ENCODE measurements at places on chromosomes 2 and 18. TPM values are rescaled to one million over a fixed set of nuclear protein-coding genes. Genes with fewer than 3 reads are reported as not detected.

PLEKHH2 gene
- total RNA-seq: 6.7 TPM

DNA sequence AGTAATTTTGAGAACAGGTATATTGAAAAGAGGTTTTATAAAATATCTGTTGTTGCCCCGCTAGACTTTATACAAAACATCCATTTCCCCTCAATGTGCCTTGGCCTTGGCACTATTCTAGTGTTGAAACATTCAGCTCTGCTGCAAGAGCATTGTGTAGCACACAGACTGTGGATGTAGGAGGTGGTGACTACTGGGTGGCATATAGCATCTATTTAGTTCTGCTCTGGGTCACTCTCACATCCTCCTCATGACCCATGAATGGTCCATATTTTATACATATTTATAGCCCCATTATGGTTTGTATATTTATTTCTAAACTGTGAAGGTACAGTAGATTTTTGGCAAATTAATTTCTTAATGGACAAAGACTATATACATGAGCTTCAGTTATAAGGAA, 1022.0 kb upstream of the CELF4 start:
- H3K27me3 ChIP-seq: no peaks in the 10 kb centered on the region
- H3K36me3 ChIP-seq: no peaks in the 10 kb centered on the region
- peaks cover 4% of the 10 kb centered on the region for H3K4me1 ChIP-seq
- DNase-seq: no peak
- no peak overlapping the region for H3K4me3 ChIP-seq

DNA sequence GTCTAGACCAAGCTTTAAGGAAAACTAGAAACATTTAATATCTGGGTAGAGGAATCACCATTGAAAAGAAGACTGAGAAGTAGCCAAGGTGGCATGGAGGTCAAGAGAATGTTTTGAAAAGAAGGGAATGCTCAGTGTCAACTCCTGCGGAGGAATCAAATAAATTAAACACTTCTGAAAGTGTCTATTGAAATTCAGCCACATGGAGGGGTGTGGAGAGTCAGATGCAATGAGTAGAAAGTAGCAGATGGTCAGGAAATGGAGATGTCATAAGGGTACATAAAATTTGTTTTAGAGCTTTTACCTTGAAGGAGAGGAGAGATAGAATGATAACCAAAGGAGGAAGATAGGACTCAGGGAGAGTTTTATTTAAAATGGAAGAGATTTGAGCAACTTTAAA, 35.1 kb downstream of the NLRC4 start:
- H3K27ac ChIP-seq: peak overlapping the region; percentile 45
- no peaks in the 10 kb centered on the region for H3K36me3 ChIP-seq
- H3K4me3 ChIP-seq: no peak overlapping the region
- DNase-seq: no peak

GRCh38 chr2:138277062-138277461, 224.5 kb upstream of the SPOPL start:
- peak; percentile 71 for DNase-seq
- H3K27ac ChIP-seq: peak overlapping the region; percentile 83
- H3K27me3 ChIP-seq: no peaks in the 10 kb centered on the region
- H3K4me3 ChIP-seq: peak overlapping the region; percentile 16
- H3K36me3 ChIP-seq: no peaks in the 10 kb centered on the region

Measured in GM23338 (cell line).